Activated CD4-positive, alpha-beta memory T cell treated with anti-CD3 and anti-CD28 coated beads, Interleukin-2, amount 10 ng/mL, durations not matched to agents 7 days and 5 days (primary cell): ENCODE measurements at places on chromosomes 13 and 19. TPM values are rescaled to one million over a fixed set of nuclear protein-coding genes. Genes with fewer than 3 reads are reported as not detected.
A peak's percentile ranks its signal among the peaks of the same experiment; 100 is the strongest.

GRCh38 chr13:69008499-69008898 is 1099.1 kb upstream of the ATXN8OS start:
- DNase-seq, result no peak
- no peaks in the 10 kb centered on the region for H3K27me3 ChIP-seq
- no peaks in the 10 kb centered on the region for H3K4me1 ChIP-seq
- H3K36me3 ChIP-seq, result no peaks in the 10 kb centered on the region
- no peak overlapping the region for H3K27ac ChIP-seq

DNA sequence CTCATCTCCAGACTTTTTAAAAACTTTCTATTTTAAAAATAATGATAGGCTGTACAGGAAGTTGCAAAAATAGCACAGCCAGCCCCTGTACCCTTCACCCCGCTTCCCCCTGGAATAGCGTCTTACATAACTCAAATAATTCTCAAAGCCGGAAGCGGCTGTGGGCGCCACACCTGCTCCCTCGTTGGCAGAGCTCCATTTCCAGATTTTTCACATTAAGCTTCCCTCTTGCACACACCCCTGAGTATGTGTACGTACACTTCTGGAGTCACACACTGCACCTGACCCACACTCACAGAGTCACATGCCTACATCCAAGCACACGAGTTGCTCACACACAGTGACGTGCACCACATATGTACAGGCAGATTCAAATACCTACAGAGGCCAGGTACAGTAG is 24.9 kb upstream of the DPP9 start:
- no peak overlapping the region for H3K4me3 ChIP-seq
- H3K4me1 ChIP-seq, result no peaks in the 10 kb centered on the region

GRCh38 chr13:46160471-46161066 is 21.4 kb downstream of the LCP1 start:
- DNase-seq, result no peak
- H3K27me3 ChIP-seq, result no peaks in the 10 kb centered on the region
- peaks cover 74% of the 10 kb centered on the region for H3K36me3 ChIP-seq
- peak overlapping the region; percentile 50 for H3K4me3 ChIP-seq

DNA sequence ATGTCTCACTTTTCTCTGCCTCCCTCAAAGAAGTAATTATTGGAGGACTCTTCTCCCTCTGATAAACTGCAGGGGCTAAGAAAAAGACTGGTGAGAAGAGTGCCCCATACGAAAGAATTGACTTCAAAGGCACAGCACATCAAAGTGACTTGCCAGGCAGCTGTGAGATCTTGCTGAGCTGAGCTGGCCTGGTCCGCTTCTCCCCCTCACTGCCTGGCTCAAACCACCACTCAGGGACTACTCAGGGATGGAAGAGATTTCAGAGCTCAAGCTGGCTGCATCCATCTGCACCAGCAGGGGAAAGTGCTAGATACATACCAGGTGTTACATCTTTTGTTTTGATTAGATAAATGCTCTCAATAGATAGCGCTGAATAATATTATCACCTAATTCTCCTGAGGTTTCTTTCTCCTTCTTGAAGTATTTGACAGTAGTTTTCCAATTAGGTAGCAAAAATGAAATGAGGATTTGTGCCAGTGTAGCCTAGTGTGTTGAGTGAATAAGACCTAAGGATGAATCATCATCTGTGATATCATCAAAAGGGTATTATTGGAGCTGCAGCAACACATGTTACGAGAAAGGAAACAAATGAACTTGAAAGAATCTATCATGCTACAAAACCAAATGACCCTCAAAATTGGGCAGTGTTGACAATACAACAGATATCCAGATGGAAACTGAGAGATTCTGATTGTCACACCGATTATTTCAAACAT is 379.8 kb downstream of the TBC1D4 start:
- DNase-seq, result no peak
- no peaks in the 10 kb centered on the region for H3K36me3 ChIP-seq
- no peaks in the 10 kb centered on the region for H3K4me1 ChIP-seq
- no peak overlapping the region for H3K4me3 ChIP-seq

The FAM216B gene
- not detected for total RNA-seq

The ZNF441 gene
- 8.9 TPM for total RNA-seq

The ZNF274 gene
- total RNA-seq, result 29.2 TPM
